ENCODE measurements at places on chromosomes 3 and 15. TPM values are rescaled to one million over a fixed set of nuclear protein-coding genes. Genes with fewer than 3 reads are reported as not detected.

The GNAT1 gene
- total RNA-seq, result not detected

The ACTRT3 gene
- total RNA-seq, result 0.59 TPM

- no peak for DNase-seq
Measured at GRCh38 chr15:66039117-66039871, 170.0 kb downstream of the RAB11A start.

DNA sequence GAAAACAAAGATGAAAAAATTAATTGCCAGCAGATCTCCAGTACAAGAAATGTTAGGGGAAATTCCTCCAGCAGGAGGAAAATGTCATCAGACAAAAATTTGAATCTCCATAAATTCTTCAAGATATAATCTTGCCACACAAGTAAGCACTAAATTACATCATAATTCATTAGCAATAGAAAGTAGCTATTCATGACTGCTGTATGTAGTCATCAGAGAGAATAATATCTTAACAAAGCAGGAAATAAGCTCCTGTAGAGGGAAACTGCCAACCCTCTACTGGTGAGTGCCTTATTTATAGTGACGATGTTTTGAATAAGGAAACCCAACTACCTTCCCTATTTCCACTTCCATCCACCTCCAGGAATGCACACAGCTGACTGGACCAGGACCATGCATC is 15.8 kb upstream of the SLC27A2 start:
- DNase-seq, result no peak

DNA sequence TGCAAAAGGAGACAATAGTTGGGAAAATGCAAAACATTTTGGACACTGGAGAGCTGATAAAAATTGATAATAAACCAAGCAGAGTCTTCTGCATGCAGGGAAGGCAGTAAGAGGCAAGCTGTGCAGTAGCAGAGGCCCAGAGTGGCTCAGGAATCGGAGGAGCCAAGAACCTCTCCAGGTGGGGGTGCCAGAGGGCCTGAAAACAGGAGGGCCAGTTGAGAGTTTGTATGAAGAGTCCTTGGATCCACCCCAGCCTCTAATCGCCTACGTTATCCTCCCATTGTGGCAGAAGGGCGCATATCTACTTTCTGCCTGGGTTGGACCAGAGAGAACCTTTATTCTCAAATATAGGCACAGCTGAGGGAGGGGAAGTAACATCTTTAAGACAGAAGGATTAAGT is 48.9 kb upstream of the RBP1 start:
- DNase-seq, result no peak

Data from Right ventricle myocardium superior (tissue), 1 donor.